ENCODE measurements at places on chromosomes 2 and 18. TPM values are rescaled to one million over a fixed set of nuclear protein-coding genes. Genes with fewer than 3 reads are reported as not detected.

The PNO1 gene
- 25.1 TPM for total RNA-seq

The HMSD gene
- 1.4 TPM for total RNA-seq

The NYAP2 gene
- total RNA-seq: not detected

The DRC1 gene
- not detected for total RNA-seq

The MSTN gene
- total RNA-seq: not detected

The CNDP1 gene
- total RNA-seq: not detected

DNA sequence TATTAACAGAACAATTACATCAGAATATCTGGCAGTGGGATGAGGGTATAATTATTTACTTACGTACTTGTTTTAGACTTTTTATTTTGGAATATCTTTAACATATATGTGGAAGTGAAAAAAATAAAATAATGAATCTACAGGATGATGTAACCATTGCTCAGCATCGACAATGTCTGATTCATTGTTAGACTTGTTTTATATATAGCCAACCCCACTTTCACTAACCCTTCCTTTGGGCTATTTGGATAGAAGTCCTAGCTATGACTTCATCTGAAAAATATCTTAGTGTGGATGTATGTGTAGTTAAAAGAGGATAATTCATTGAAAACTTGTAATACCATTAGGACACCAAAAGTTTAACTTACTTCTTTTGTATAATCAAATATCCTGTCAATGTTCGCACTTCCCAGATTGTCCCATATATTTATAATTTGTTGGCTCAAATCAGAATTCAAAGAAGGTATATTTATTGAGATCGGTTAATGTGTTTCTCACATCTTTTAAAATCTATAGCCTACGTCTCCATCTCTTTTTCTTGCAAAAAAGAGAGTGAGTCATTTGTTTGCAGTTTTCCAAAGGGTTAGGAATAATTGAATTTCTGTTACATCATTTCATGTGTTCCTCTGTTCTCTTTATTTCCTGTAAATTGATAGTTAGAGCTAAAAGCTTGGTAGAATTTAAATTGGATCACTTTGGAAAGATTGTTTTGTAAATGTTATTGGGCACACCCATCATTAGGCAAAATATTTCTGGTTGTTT lies 506.1 kb upstream of the FAM98A start:
- DNase-seq: no peak
- H3K4me1 ChIP-seq: no peaks in the 10 kb centered on the region
- no peaks in the 10 kb centered on the region for H3K36me3 ChIP-seq
- peaks cover 2% of the 10 kb centered on the region for H3K27me3 ChIP-seq

GRCh38 chr2:583666-584065 lies 93.5 kb downstream of the TMEM18 start:
- peaks cover 11% of the 10 kb centered on the region for H3K4me1 ChIP-seq
- no peak for DNase-seq
- peaks cover 7% of the 10 kb centered on the region for H3K27me3 ChIP-seq

GRCh38 chr18:54794823-54795222 lies 33.5 kb upstream of the RAB27B start:
- H3K27me3 ChIP-seq: no peaks in the 10 kb centered on the region
- DNase-seq: no peak
- no peaks in the 10 kb centered on the region for H3K4me1 ChIP-seq
- H3K4me3 ChIP-seq: no peak overlapping the region
- H3K27ac ChIP-seq: no peak overlapping the region
- H3K36me3 ChIP-seq: no peaks in the 10 kb centered on the region

DNA sequence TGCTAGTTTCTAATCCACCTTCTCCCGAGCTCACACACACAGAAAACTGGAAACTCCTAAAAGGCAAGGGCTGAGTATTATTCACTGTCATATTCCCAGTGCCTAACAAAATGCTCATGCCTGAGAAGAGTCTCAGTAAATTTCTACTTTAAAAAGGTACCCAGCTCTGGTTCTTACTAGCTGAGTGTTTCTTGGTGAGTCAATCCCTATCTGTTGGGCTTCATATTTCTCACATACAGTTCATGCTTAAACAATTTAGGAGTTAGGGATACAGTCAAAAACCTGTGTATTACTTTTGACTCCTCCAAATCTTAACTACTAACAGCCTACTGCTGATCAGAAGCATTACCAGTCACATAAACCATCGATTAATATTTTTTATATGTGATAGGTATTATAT lies 204.9 kb downstream of the EN1 start:
- no peak overlapping the region for H3K4me3 ChIP-seq
- DNase-seq: no peak
- no peaks in the 10 kb centered on the region for H3K4me1 ChIP-seq
- H3K27me3 ChIP-seq: peaks cover 5% of the 10 kb centered on the region

- H3K4me3 ChIP-seq: no peak overlapping the region
- H3K27ac ChIP-seq: no peak overlapping the region
- peaks cover 12% of the 10 kb centered on the region for H3K4me1 ChIP-seq
- H3K27me3 ChIP-seq: no peaks in the 10 kb centered on the region
- DNase-seq: no peak
Measured at GRCh38 chr2:45570671-45571334, 40.3 kb downstream of the SRBD1 start.

GRCh38 chr18:76978616-76979015 lies 154.0 kb downstream of the MBP start:
- H3K4me3 ChIP-seq: no peak overlapping the region
- H3K27me3 ChIP-seq: no peaks in the 10 kb centered on the region
- H3K27ac ChIP-seq: no peak overlapping the region
- H3K36me3 ChIP-seq: no peaks in the 10 kb centered on the region

DNA sequence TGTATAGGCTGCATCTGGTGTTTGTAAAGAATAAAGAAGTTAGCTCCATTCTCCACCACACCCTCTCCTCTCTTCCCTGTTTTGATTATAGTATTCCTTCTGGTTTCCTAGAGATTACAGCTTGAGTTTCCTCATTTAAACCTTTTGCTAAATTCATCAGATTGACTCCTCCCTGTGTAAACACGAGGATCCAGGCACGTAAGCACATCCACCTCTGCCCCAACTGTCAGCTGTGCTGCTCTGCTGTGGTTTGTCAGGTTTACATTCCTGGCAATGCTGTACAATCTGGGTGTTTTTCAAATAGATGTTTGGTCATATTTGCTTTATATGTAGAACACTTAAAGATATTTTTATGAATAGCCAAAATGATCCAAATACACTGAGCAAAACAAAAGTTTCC lies 302.8 kb downstream of the PTGR3 start:
- no peak overlapping the region for H3K27ac ChIP-seq
- no peak for DNase-seq
- peaks cover 4% of the 10 kb centered on the region for H3K36me3 ChIP-seq
- H3K4me3 ChIP-seq: no peak overlapping the region

DNA sequence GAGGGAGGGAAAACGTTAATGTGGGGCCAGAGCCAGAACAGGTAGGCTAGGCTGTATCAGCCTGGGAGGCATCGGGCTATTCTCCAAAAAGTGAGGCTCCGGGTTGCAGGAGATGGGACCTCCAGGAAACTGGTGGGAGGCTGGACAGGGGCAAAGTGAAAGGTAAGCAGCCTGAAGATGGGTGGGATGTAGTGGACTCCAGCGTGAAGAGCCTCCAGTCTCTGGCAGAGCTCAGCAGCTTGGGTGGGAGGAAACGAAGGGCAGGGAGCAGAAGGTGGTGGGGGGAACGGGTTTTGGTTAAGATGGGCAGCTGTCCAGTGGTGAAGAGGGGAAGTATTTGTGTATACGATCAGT lies 3.1 kb upstream of the EMX1 start:
- H3K27me3 ChIP-seq: peaks cover 77% of the 10 kb centered on the region
- no peak overlapping the region for H3K27ac ChIP-seq
- peaks cover 23% of the 10 kb centered on the region for H3K4me1 ChIP-seq

- no peak overlapping the region for H3K27ac ChIP-seq
- peaks cover 17% of the 10 kb centered on the region for H3K4me1 ChIP-seq
- no peak for DNase-seq
- H3K27me3 ChIP-seq: peaks cover 20% of the 10 kb centered on the region
Measured at GRCh38 chr2:323035-323434, 35.1 kb upstream of the ALKAL2 start.

GRCh38 chr2:43196768-43197587 lies 29.4 kb downstream of the ZFP36L2 start:
- H3K4me3 ChIP-seq: peak overlapping the region; percentile 5
- H3K27ac ChIP-seq: peak overlapping the region; percentile 88
- H3K4me1 ChIP-seq: peaks cover 54% of the 10 kb centered on the region
- DNase-seq: peak; percentile 40

- DNase-seq: no peak
- no peak overlapping the region for H3K4me3 ChIP-seq
- peaks cover 43% of the 10 kb centered on the region for H3K4me1 ChIP-seq
- H3K36me3 ChIP-seq: peaks cover 11% of the 10 kb centered on the region
Measured at GRCh38 chr18:23226391-23226790, 91.1 kb downstream of the CABLES1 start.

DNA sequence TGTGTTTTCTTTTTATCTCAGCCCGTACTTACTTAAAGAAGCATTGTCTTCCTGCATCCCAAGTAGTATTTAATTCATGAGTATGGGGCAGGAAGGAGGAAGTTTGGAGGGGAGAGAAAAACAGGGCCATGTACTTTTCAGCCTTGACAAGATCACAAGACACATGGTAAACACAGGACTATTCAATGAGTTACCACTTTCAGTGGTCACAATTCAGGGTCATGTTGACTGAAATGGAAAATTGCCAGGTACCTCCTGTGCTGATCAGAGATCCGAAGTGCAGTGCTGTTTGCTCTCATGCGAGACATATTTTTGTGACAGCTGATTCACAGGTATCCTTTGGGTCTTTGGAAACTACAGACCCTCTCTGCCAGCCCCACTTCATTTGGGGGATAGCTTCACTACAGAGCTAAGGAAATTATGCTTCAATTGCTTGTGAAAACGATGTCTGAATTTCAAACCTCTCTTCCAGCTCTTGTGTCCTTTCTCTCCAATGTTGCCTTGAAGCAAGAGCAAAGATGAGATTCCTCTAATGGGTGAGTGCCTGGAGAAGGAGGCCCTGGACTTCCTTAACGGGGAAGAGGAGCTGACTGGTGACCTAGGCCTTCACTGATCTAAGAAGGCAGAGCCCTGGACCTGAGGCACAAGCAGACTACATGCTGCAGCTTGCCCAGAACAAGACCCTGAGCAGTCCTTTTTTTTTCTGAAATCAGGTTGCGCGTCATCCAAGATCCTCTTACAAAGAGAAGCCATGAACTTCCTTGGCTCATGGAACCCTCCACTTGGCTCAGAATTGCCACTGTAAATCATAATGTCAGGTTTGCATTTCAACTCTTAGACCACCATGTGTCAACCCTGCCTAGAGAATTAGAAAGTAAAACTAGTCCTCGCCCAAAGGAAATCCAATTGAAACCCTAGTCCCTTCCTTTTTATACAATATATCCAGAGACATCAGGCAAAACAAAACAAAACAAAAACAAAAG lies 44.1 kb downstream of the EVA1A start:
- no peak for DNase-seq
- H3K27me3 ChIP-seq: peaks cover 7% of the 10 kb centered on the region
- H3K4me3 ChIP-seq: no peak overlapping the region
- no peak overlapping the region for H3K27ac ChIP-seq
- H3K36me3 ChIP-seq: peaks cover 2% of the 10 kb centered on the region

GRCh38 chr2:174392706-174393105 lies 2.8 kb upstream of the SCRN3 start:
- no peak for DNase-seq
- no peaks in the 10 kb centered on the region for H3K27me3 ChIP-seq
- peaks cover 20% of the 10 kb centered on the region for H3K36me3 ChIP-seq
- H3K4me1 ChIP-seq: peaks cover 41% of the 10 kb centered on the region

GRCh38 chr2:171563301-171563700 lies 41.0 kb downstream of the CYBRD1 start:
- H3K27me3 ChIP-seq: peaks cover 7% of the 10 kb centered on the region
- no peak for DNase-seq
- H3K4me1 ChIP-seq: no peaks in the 10 kb centered on the region
- no peak overlapping the region for H3K4me3 ChIP-seq

DNA sequence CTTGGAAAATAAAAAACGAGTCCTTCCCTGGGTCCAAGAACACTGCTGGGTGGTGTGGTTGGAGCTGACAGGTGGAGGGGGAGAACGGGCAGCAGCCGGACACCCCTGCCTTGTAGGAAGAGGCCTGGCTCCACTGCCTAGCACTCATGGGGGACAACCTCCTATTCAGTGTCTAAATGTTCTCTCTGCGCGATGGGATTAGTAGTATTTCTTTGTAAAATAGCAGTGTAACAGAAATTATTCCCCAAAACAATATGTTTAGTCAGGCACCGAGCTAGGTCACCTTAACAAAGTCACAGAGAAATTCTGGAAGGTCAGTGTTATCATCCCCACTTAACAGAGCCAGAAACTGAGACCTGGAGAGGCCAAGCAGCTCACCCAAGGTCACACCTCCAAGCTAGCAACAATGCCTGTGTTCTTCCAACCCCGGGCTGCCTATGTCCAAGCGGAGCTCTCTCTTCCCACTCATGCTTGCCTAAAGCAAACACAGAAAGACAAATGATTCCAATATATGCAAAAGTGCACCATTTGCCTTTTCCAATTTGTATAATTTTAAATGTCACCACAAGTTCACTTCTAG lies 68.0 kb downstream of the STEAP3 start:
- no peak overlapping the region for H3K4me3 ChIP-seq
- no peak for DNase-seq
- H3K27ac ChIP-seq: no peak overlapping the region

DNA sequence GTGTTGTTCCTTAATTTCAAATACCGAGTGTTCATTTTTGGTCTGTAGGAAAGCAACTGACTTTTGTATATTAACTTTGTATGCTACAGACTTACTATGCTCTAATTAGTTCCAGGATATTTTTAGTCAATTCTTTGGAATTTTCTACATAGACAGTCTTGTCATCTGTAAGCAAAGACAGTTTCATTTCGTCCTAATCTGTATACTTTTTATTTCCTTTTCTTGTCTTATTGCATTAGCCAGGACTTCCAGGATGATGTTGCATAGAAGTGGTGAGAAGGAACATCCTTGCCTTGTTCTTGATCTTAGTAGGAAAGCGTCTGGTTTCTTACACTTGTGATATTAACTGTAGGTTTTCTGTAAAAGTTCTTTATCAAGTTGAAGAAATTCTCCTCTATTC lies 56.5 kb downstream of the EPC2 start:
- peaks cover 79% of the 10 kb centered on the region for H3K36me3 ChIP-seq
- no peak overlapping the region for H3K27ac ChIP-seq
- no peaks in the 10 kb centered on the region for H3K27me3 ChIP-seq
- no peak overlapping the region for H3K4me3 ChIP-seq
- DNase-seq: no peak

DNA sequence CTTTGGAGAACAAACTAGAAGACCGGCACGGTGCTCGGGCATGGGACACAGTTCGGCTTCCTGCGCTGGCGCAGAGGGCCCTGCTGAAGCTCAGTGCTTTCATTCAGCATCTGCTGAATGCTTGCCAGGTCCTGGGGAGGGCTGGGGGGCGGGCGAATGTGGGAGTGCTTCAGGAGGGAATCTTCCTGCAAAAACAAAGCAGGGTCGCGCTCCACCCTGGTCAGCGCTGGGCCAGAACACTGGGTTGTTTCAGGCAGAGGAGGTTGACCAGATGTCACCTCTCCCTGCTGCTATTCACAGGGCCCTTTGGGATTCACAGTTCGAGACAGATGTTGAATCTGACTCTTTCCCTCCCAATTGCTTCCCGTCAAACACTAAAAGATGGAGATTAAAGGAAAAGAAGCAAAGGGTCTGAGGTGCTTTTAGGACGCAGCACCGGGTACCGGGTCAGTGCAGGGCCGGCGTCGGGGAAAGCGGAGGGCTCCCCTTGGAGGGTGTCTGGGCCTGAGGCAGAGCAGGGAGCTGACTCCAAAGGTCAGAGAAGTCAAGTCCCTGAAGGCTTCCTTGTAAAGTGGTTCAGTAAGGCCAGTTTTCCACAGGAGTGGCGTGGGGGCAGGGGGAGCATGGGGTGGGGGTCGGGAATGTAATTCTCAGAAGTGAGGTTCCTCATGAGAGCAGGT lies 82.1 kb upstream of the PXDN start:
- DNase-seq: no peak
- H3K36me3 ChIP-seq: no peaks in the 10 kb centered on the region
- H3K4me1 ChIP-seq: no peaks in the 10 kb centered on the region
- H3K27ac ChIP-seq: no peak overlapping the region
